ENCODE measurements at places on chromosomes 4 and X.
A peak's percentile ranks its signal among the peaks of the same experiment; 100 is the strongest.

- DNase-seq: peak; percentile 16
Measured at GRCh38 chrX:153669174-153669890, 4.3 kb downstream of the PNCK start.

DNA sequence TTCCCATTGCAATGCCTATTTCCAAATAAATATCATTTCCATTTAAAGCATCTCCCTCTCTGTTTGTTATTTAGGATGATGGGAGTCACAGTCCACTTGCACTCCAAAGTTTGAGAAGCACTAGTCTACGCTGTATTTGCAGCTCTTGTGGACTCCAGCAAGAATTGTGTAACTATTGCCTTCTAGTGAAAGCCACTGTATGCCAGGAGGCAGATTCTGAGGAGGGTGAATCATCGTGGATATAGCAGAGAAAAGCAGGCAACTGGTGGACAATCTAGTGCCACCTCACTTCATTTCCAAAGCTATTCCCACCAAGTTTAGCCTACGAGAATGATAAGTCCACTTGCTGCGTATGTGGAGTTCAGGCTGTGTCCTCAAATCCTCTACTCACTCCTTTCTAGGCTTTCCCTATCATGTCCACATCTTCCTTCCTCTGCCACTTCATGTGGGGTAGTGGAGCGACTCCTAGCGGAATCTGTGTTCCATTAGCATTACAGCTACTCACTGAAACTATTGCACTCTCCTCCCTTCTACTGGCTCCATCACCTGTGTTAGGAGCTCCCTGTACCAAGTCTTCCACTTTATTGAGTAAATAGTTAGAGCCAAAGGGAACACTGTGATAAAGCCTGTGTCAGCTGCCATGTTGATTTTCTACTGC, 501.8 kb upstream of the GALNT7 start:
- DNase-seq: no peak

DNA sequence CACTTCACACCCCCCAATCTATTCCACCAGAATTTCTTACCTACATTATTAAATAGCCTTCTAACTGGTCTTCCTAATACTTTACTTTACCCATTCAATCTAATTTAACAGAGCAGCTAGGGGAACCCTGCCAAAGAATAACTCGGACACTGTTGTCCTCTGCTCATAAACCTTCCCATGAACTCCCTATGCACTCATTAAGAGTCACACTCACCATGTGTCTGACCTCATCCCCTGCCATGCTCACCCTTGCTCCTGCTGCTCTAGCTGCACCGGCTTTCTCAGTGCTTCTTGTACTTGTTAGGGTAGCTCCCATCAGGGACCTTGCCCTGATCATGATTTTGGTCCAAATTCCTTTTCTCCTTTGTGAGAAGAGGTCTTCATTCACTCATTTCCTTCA, 54.6 kb upstream of the GUCY1A1 start:
- no peak for DNase-seq

- no peak for DNase-seq
Measured at GRCh38 chr4:80182237-80182866, 15.0 kb upstream of the PRDM8 start.

DNA sequence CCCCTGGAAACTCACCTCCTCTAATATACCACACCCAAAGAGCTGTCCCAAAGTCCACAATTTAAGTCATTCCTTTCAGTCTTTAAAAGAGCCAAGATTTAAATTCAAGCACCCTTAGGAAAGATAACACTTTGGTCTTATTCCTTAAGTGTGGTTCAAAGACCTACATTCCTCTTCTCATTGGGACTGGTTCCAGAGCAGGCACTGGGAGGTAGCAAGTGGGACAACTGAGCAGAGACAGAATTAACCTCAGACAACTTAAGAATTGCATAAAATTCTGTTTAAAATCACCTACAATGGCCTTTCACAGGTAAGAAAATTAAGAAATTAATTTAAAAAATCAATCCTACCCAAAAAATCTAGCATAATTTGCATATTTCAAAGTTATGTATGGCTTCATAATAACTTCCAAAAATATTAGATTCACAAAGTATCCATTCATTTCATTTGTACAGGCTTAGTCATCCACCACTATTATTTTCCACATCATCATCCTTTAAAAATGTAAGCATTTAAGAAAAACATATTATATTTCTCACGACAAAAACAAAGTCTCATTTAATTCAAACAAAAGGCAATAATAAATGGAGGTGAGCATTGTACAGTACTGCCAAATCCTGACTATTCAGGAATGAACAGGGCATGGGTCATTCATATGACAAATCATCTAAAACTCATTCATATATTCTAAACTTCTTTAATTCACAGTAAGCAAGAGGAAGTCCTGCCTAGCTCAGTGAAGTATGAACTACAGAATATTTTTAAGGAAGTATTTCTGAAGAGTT, 13.6 kb downstream of the PRSS12 start:
- DNase-seq: no peak

DNA sequence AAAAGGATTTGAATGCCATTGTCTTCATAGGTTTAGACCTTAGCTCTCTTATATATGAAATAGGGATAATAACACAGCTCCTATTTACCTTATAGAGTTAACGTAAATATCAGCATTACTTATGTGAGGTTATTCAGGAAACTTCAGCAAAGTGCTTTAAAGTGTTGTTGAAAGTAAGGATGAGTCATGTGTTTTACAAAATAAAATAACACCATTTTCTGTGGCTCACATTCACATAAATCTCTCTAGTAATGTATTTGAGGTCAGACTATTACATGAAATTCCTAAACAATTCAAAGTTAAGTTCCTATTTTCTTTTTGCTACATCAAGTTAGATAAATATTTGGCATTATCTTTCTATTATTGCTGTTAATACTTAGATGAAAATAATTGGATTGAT, 2.9 kb downstream of the GNRHR start:
- no peak for DNase-seq

DNA sequence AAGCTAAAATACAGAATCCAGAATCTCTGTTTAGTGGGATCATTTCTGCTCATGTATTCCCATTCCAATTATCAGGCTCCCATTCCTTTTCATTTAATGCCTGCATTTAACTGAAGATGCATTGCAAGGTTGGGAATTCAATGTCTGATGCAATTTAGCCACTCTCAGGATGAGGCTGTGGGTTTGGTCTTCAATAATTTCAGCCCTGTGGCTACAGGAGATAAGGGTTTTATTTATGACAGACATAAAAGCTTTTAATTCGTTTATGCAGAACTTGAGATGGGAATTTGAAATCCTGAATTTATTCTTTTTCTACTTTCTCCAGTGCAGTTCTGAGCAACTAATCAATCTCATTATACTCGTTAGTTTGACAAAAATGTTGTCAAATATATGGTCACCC, 1225.9 kb downstream of the PCDH18 start:
- no peak for DNase-seq

- DNase-seq: no peak
Measured at GRCh38 chrX:119687661-119688413, 5.1 kb downstream of the SEPTIN6 start.

DNA sequence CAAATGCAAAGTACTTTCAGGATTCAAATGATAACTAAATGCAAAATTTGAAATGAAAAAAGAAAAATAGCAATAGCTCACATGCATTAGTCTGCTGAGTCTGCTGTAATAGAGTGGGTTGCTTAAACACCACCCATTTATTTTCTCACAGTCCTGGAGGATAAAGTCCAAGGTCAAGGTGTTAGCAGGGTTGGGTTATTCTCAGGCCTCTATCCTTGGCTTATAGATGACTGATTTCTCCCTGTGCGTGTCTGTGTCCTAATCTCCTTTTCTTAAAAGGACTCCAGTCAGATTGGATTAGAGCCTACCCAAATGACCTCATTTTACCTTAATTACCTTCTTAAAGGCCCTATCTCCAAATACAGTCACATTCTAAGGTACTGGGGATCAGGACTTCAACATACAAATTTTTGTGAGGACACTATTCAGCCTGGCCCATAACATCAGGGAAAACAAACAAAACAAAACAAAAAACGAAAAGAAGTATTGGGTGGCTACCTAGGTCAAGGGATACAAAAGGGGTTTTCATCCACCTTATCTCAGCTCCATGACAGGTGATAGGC, 6.3 kb upstream of the TBL1X start:
- DNase-seq: no peak

GRCh38 chr4:921830-922331, 10.2 kb downstream of the GAK start:
- no peak for DNase-seq

- DNase-seq: no peak
Measured at GRCh38 chr4:144213371-144213770, 72.9 kb upstream of the GYPA start.

DNA sequence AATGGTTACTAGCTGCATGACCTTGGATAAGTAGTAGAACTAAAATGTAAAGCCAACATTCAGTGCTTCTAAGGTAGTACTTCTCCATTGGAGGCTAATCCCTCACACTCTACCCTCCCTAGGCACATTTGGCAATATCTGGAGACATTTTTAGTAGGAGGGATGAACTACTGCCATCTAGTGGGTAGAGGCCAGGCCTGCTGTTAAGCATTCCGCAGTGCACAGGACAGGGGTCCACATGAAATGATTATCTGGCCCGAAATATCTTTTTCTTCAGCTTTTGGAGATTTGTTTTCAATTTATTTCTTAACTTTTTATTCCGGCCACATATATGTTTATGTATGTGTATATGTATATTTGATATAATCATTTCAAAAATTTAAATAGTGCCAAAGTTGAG, 36.0 kb upstream of the SPANXC start:
- DNase-seq: no peak

GRCh38 chr4:166386491-166387360, 513.7 kb downstream of the TLL1 start:
- DNase-seq: no peak

- DNase-seq: no peak
Measured at GRCh38 chr4:80495865-80496264, 160.3 kb downstream of the CFAP299 start.

DNA sequence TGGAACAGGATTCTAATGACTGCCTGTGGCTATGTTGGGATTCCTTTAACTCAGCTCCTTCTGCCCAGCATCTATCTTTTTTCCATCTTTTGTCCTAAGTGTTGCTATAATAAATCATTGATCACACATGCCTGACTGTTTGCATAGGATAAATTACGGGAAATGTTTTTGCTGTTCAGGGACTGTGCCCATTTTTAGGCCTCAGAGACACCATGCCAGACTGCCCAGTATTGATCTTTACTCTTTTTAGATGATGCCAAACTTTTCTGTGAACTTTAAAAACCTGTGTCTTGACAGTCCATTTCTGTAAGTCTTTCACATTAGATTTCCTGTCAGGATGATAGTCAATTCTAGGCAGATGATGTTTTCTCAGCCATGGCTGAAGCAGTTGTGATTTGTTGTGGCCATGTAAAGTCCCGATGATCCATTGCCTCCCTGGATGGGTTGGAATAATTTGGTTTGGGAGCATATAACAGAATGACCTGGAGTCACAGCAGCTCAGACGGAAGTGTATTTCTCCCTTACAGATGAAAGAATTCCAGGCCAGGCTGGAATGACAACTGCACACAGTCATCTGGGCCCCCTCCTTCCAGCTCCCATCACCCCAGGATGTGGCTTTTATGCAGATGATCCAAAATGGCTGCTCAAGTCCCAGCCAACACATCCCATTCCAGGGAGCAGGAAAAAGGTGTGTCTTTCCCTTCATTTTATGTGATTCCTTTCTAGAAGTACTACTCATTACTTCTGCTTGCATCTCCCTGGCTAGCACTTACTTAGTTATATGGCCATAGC, 3.4 kb downstream of the HTT-AS start:
- DNase-seq: no peak

- peak; percentile 41 for DNase-seq
Measured at GRCh38 chr4:183434666-183435190, 9.7 kb upstream of the CDKN2AIP start.

GRCh38 chr4:10020106-10020505, 1.2 kb downstream of the SLC2A9 start:
- DNase-seq: no peak

DNA sequence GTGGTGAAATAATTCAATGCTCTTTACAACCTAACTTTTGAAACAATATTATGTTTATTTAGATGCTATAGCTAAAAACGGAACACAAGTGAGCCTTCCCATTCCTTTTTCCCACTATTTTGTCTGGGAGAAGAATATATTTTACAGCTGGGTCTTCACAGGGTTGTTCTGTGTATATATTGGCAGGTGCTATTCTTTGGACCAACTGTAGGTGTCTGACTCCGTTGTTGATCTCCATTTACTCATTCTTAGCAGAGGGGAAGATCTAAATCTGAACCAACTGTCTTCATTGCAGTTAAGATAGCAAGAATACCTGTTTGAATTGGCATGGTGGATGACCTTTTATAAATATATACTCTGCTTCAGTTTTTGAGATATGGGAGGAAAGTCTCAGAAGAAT, 257.4 kb downstream of the CFAP299 start:
- DNase-seq: no peak

GRCh38 chr4:8756816-8757215, 114.8 kb downstream of the HMX1 start:
- DNase-seq: no peak

GRCh38 chrX:103215425-103215991, 600 bp downstream of the BEX4 start:
- DNase-seq: peak; percentile 16

DNA sequence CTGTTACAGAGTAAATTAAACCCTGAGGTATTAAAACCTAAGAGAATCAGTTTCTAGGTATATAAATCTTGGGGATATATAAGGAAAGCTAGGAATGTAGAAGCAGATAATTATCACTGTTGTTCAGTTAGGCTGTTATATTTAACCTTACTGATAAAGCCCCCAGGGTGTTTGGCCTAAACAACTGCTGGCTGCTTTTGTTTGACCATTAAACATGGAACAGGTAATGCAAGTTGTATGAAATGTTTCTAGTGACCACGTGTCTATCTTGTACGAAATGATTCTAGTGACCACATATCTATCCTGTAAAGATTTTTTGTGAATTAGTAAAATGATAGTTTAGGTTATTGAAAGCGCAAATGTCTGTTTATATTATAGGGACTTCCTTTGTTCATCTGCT, 52.6 kb downstream of the SGMS2 start:
- no peak for DNase-seq

DNA sequence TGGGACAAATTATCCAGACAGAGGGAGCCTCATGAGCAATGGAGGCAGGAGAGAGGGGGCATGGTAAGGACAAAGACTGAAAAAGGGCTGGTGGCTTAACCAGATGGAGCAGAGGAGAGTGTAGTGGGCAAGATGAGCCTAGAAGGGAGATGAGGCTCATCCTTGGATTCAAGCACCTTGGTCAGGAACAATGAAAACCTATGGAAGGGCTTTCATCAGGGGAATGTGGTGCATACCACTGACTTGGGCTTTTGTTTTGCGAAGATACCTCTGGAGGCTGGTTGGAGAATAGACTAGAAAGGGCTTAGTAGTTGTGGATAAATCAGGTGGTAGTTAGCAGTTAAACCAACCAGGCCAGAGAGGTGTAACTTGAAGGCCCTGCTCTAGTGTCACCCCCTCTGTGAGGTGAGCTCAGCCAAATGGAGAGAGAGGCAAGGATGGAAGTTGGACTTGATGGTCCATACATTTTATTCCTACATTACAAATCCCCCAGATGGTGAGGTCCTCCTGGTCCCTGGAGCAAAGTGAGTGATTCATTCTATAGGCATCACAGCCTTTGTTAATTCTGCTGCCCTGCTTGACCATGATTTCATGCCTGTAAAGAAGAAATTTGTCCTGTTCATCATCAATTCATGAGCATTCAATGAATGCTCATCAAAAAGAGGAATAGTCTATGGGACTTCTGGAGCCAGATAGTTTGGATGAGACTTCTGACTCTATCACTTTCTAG, 264.8 kb upstream of the IGFBP7 start:
- DNase-seq: no peak

- no peak for DNase-seq
Measured at GRCh38 chr4:69066945-69067344, 29.3 kb upstream of the UGT2B7 start.

Measured in NCI-H1436 (cell line).